HT-29 (cell line): ENCODE measurements at places on chromosomes 4 and X. TPM values are rescaled to one million over a fixed set of nuclear protein-coding genes. Genes with fewer than 3 reads are reported as not detected.

GAGE13 gene
- total RNA-seq: not detected in 2 replicates

CENPE gene
- 4.3 and 5.7 TPM in 2 replicates for total RNA-seq

GAB1 gene
- total RNA-seq: 7.8 and 8.7 TPM in 2 replicates

SMR3B gene
- total RNA-seq: not detected in 2 replicates

STS gene
- total RNA-seq: 1.7 and 2.6 TPM in 2 replicates

ADAM29 gene
- total RNA-seq: not detected in 2 replicates

CT47B1 gene
- total RNA-seq: not detected in 2 replicates

ARAP2 gene
- 10.7 and 14.0 TPM in 2 replicates for total RNA-seq

ANXA10 gene
- 50.8 and 66.4 TPM in 2 replicates for total RNA-seq

PABPC4L gene
- not detected in 2 replicates for total RNA-seq

HELQ gene
- 5.2 and 10.4 TPM in 2 replicates for total RNA-seq

LARP1B gene
- total RNA-seq: 15.0 and 16.4 TPM in 2 replicates

TMEM187 gene
- total RNA-seq: 21.4 and 23.4 TPM in 2 replicates

CENPVL1 gene
- total RNA-seq: not detected in 2 replicates

GABRB1 gene
- not detected in 2 replicates for total RNA-seq

PRRG1 gene
- total RNA-seq: 4.0 and 5.8 TPM in 2 replicates

PABPC5 gene
- not detected in 2 replicates for total RNA-seq

RAB39B gene
- total RNA-seq: not detected in 2 replicates

GRCh38 chr4:11130195-11130970 lies 298.3 kb downstream of the HS3ST1 start:
- DNase-seq: no peak

DNA sequence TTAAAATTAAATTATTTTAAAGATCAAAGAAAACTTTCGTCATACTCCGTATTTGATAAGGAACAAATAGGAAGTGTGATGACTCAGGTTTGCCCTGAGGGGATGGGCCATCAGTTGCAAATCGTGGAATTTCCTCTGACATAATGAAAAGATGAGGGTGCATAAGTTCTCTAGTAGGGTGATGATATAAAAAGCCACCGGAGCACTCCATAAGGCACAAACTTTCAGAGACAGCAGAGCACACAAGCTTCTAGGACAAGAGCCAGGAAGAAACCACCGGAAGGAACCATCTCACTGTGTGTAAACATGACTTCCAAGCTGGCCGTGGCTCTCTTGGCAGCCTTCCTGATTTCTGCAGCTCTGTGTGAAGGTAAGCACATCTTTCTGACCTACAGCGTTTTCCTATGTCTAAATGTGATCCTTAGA lies at the start of gene CXCL8:
Gene CXCL8 (plus strand): TSS at position 217 of the 426 bp plus-strand sequence. CDS start 90 bp downstream, at position 307.
- peak; percentile 93 for DNase-seq

GRCh38 chrX:132508834-132509233 lies 20.0 kb upstream of the MBNL3 start:
- no peak for DNase-seq

GRCh38 chrX:22097012-22097694 lies 65.0 kb downstream of the PHEX start:
- peak; percentile 72 for DNase-seq

DNA sequence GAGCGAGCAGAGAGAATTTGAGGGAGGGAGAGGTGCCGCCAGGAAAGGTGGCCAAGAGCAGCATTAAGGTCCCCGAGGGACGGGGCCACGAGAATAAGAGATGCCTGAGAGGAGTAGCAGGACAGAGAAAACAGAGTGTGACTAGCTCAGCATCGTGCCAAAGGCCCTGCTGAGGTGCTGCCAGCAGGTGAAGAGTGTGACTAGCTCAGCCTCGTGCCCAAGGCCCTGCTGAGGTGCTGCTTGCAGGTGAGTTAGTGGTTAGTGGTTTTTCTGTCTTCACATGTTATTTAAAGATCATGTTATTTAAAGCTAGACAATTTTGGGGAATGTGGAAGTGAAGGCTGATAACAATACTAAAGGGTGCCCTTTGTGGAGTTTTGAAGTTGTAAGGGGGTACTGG lies 464.5 kb upstream of the FAT1 start:
- no peak for DNase-seq

DNA sequence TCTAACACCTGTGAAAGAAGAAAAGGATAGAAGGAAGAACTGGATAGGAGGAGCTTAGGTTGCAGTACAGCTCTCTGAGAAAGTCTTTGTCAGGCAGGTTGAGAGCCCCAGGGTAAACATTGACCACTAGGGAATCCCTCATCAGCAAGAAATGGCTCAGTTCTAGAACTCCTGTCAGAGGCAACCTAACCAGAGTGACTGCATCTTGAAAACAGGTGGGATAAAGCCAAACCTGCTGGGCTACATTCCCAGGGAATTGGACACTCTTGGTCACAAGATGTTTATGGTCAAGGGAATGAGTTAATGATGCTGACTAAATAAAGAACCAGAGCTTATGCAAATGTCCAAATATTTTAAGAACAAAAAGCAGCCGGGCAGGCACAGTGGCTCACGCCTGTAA lies 108.3 kb upstream of the MED14 start:
- no peak for DNase-seq

- DNase-seq: no peak
Observed at GRCh38 chr4:63430105-63430504, 979.1 kb downstream of the TECRL start.

- DNase-seq: peak; percentile 68
Observed at GRCh38 chrX:106999002-106999975, 723 bp downstream of the MORC4 start.

GRCh38 chr4:153223930-153224329 lies 19.7 kb downstream of the TRIM2 start:
- DNase-seq: no peak

DNA sequence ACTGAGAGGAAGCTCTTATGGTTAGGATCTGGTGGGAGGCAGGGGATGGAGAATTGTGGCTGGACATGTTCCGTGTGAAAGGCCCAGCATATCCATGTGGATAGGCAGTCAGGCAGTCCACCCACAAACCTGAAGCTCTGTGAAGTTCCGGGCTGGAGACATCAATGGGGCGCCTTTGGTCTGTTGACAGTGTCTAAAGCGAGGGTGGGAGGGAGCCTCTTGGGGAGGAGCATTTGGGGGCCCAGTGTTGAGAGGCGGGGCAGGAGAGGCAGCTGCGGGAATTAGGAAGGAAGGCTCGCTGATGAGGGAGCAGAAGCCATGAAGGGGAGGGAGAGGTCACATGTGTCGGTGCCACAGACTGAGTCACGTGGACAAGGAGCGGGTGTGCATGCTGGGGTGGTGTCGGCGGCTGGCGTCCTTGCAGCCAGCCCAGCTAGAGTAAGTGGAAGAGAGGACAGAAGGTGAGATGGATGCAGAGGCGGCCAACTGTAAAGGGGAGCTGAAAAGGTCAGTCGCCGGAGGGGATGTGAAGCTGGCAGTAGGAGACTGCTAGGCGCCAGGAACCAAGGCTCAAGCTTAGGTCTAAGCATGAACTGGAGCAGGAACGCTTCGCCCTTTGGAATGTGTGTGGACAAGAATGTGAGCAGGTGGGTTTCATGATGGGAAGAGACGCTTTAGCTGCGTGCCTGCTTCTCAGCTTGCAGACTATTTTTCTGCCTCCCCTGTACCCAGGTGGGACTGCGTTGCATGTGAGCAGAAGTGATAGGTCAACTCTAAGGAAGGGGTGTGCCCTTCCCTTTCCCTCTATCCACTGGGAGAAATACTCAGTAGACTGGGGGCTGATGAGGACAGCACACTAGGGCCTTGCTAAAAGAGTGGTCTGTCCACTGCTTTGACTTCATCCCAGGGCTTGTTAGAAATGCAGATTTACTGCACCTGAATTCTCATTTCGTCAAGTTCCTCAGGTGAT lies 44.0 kb upstream of the TLR2 start:
- no peak for DNase-seq

GRCh38 chr4:2803624-2804448 lies 11.0 kb downstream of the SH3BP2 start:
- DNase-seq: peak; percentile 35

GRCh38 chr4:78446619-78447018 lies 105.0 kb upstream of the ANXA3 start:
- no peak for DNase-seq

DNA sequence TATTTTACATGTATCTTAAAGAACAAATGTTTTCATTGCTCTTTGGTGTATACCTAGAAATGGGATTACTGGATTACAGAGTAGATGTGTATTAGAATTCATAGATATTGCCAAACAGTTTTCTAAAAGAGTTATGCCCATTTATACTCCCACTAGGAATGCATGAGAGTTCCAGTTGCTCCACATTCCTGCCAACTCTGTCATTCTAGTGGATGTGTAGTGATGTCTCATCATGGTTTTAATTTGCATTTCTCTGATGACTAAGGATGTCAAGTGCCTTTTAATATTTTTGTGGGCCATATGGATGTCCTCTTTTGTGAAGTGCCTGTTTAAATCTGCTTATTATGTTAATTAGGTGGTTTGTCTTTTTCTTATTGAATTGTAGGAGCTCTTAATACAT lies 65.6 kb upstream of the BMP2K start:
- no peak for DNase-seq

- no peak for DNase-seq
Observed at GRCh38 chr4:67403342-67403741, 142.0 kb downstream of the CENPC start.

GRCh38 chrX:111869639-111870034 lies 6.3 kb upstream of the TRPC5OS start:
- DNase-seq: peak; percentile 75

DNA sequence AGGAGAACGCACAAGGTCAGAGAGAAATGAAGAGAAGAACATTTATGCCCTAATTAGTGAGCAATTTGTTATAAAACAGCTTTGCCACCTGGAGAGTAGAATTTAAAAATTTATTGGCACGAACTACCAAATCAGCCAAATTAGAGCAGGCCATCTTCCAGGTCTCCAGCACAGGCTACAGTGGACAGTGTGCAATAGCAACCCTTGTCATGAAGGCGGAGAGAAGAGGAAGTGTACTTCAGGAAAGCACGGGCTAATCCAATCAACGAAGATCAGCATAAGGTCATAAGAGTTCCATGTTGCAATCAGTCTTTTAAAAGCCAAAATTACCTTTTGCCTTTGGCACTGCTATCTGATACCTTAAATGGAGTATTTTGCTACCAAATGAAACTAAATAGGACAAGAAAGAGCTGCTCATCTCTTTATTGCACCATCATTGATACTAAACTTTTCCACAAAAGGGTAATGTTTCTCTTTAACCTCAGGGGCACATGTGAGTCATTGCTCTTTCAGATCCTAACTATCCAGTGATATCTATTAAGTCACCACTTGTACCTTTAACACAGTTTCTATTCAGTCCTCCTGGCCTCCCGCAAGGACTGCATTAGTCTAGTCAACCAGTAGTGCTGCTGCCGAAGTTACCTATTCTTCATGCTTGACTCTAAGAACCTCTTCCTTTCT lies 19.9 kb downstream of the ANK2 start:
- no peak for DNase-seq

GRCh38 chr4:90458576-90458975 lies 331.4 kb downstream of the CCSER1 start:
- DNase-seq: no peak

- no peak for DNase-seq
Observed at GRCh38 chrX:150831863-150832262, 66.6 kb downstream of the CD99L2 start.

DNA sequence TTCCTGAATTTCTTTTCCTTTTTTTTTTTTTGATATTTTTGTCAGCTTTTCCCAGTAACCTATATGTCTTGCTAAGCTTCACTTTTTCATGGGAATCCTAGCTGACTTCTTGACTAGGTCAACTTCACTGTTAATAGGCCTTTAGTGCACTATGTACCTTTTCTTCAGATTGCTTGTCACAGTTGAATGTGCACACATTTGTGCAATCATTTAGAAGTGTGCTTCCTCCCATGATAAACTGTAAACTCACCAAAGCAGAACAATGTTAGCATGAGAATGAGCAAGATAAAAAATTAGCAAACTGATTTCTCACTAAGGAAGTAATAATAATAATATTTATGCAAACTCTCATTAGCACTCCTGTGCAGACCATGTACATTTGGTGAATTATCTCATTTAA lies 173.2 kb downstream of the PABPC4L start:
- DNase-seq: no peak

- no peak for DNase-seq
Observed at GRCh38 chrX:133783274-133783673, 202.1 kb downstream of the GPC3 start.

- no peak for DNase-seq
Observed at GRCh38 chrX:20393944-20394343, 127.2 kb upstream of the RPS6KA3 start.

GRCh38 chrX:31872007-31872406 lies 800.2 kb upstream of the FTHL17 start:
- no peak for DNase-seq

GRCh38 chrX:38819709-38820108 lies 18.4 kb downstream of the MID1IP1 start:
- no peak for DNase-seq

- DNase-seq: peak; percentile 63
Observed at GRCh38 chrX:153727123-153727931, 2.7 kb downstream of the ABCD1 start.

GRCh38 chr4:64682946-64683345 lies 273.7 kb upstream of the TECRL start:
- no peak for DNase-seq

DNA sequence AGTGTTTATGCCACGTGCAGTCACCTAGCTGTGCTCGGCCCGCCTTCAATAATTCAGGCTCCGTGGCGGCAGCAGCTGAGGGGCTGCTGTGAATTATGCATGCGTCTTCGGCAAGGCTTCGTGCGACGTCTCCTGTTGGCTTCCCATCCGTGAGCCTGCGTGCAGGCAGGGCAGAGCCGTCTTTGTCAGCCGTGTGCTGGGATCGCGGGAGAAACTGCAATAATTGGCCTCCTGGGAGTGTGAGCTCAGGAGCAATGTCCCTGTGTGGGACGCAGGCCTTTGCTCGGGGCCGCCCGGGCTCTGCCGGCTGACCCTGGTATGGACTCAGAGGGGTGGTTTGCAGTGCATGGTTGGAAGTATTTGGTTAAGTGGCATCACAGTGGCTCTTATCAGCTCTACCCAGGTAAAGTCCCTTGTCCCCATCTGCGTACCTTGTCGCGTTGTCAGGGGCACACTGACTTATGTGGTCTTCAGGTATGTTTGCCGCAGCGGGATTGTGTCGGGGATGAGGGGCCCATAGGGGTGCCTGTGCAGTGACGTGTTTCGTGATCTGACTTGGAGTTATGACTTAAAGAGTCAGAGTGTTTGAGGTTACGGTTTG lies 34.5 kb upstream of the HGFAC start:
- DNase-seq: no peak

GRCh38 chr4:76201276-76201675 lies 12.3 kb downstream of the SCARB2 start:
- DNase-seq: no peak

GRCh38 chr4:78624048-78624447 lies 72.5 kb downstream of the ANXA3 start:
- no peak for DNase-seq

GRCh38 chr4:72410158-72410557 lies 158.9 kb downstream of the ADAMTS3 start:
- no peak for DNase-seq

GRCh38 chr4:11423465-11423864 lies 5.2 kb downstream of the HS3ST1 start:
- no peak for DNase-seq

- no peak for DNase-seq
Observed at GRCh38 chrX:112820364-112821268, 20.0 kb downstream of the AMOT start.
